Spleen (tissue), 13 donors: ENCODE measurements at places on chromosomes 1 and 21. TPM values are rescaled to one million over a fixed set of nuclear protein-coding genes. Genes with fewer than 3 reads are reported as not detected.

- peaks cover 48% of the 10 kb centered on the region for H3K4me1 ChIP-seq
- DNase-seq, result no peak
- no peaks in the 10 kb centered on the region for H3K36me3 ChIP-seq
- no peak overlapping the region for H3K4me3 ChIP-seq
- H3K27me3 ChIP-seq, result no peaks in the 10 kb centered on the region
Measured at GRCh38 chr1:41917076-41917475, 1.6 kb downstream of the HIVEP3 start.

DNA sequence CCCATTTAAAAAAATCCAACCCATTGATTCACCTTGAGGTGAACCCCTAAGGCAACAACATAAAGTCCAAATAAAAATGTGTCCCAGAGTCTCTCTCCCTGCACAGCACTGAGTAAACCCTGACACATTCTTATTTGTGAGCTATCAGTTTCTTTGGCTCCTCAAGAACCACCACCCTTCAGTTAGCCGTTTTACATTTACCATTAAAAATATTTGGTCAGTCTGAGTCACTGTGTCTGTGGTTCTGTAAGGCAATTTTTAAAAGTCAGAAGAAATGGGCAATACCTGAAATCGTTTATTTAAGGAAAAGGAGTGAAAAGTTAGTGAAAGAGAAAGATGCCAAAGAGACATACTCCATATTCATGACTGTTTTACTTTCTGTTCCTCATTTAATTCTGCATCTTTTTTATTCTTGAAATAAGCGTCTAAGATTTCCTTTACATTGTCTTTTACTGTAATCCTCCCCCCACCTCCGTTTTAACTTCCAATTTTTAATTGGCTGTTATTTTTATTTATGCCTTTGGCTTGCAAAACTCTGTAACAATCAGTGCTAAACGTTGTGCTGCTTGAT lies 91.7 kb upstream of the IVNS1ABP start:
- H3K27me3 ChIP-seq, result no peaks in the 10 kb centered on the region
- no peak overlapping the region for H3K4me3 ChIP-seq
- H3K4me1 ChIP-seq, result no peaks in the 10 kb centered on the region
- H3K27ac ChIP-seq, result no peak overlapping the region
- DNase-seq, result no peak

- no peaks in the 10 kb centered on the region for H3K27me3 ChIP-seq
- no peak overlapping the region for H3K27ac ChIP-seq
- H3K36me3 ChIP-seq, result no peaks in the 10 kb centered on the region
- H3K4me3 ChIP-seq, result no peak overlapping the region
- no peaks in the 10 kb centered on the region for H3K4me1 ChIP-seq
Measured at GRCh38 chr1:207259391-207259790, 62.1 kb upstream of the CD55 start.

DNA sequence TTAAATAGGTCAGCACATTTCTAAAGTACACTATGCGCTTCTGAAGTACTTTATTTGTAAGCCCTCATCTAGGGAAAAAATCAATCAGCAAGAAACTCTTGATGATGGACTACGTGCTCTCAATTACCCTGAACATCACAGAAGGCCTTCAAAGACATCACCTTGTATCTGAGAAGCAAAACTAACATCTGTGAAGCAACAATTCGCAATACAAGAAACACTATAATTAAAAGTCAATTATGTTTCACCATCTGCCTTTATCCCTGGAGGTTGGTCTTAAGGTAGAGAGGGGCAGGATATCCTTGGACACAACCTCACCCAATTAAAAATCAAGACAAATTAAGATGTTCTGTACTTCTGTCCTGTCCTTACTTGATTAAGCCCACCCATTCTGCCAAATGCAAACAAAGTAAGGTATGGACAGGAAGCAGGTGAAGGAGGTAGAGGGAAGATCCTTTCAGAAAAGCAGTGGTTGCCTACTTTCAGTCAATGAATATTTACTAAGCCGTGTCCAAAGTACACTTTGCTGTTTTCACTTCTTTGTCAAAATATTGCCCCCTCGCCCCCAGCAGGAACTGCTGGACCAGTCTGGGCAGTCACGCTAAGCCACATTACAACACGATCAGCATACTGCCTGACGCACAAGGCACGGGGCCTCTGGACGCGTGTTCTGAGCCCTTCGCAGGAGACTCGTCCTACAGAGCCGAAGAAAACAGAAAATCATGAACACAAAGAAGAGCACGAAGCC lies 887 bp downstream of the SLC19A2 start:
- H3K4me1 ChIP-seq, result peaks cover 25% of the 10 kb centered on the region
- no peaks in the 10 kb centered on the region for H3K27me3 ChIP-seq
- no peaks in the 10 kb centered on the region for H3K36me3 ChIP-seq
- no peak for DNase-seq

- peaks cover 34% of the 10 kb centered on the region for H3K4me1 ChIP-seq
- no peaks in the 10 kb centered on the region for H3K36me3 ChIP-seq
- H3K27me3 ChIP-seq, result peaks cover 25% of the 10 kb centered on the region
- DNase-seq, result peak; percentile 83
Measured at GRCh38 chr1:151839457-151840403, at the start of gene C2CD4D. C2CD4D (minus strand) TSS chr1:151839820; CDS start chr1:151838989, 831 bp downstream.

DNA sequence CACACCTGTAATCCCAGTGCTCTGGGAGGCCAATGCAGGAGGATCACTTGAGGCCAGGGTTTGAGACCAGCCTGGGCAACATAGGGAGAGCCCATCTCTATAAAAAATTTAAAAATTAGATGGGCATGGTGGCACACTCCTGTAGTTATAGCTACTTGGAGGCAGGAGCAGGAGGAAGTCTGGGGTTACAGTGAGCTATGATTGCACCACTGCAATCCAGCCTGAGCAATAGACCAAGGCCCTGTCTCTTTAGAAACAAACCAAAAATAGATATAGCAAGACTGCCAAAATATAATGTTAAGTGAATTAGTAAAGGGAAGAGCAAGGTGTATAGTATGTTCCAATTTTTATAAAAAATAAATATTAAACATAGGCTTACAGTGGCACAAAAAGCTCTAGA lies 28.8 kb downstream of the PLEKHO1 start:
- H3K27me3 ChIP-seq, result no peaks in the 10 kb centered on the region
- no peak overlapping the region for H3K4me3 ChIP-seq
- no peaks in the 10 kb centered on the region for H3K4me1 ChIP-seq
- DNase-seq, result no peak
- no peak overlapping the region for H3K27ac ChIP-seq

- DNase-seq, result peak; percentile 65
- H3K4me1 ChIP-seq, result peaks cover 31% of the 10 kb centered on the region
- peaks cover 39% of the 10 kb centered on the region for H3K27me3 ChIP-seq
- no peak overlapping the region for H3K27ac ChIP-seq
- H3K4me3 ChIP-seq, result peak overlapping the region; percentile 52
Measured at GRCh38 chr1:235648407-235648907, 1.1 kb downstream of the GNG4 start.

GRCh38 chr1:4084048-4084431 lies 184.0 kb upstream of the C1orf174 start:
- no peak overlapping the region for H3K4me3 ChIP-seq
- H3K36me3 ChIP-seq, result no peaks in the 10 kb centered on the region
- H3K27me3 ChIP-seq, result no peaks in the 10 kb centered on the region
- no peak overlapping the region for H3K27ac ChIP-seq
- no peak for DNase-seq

DNA sequence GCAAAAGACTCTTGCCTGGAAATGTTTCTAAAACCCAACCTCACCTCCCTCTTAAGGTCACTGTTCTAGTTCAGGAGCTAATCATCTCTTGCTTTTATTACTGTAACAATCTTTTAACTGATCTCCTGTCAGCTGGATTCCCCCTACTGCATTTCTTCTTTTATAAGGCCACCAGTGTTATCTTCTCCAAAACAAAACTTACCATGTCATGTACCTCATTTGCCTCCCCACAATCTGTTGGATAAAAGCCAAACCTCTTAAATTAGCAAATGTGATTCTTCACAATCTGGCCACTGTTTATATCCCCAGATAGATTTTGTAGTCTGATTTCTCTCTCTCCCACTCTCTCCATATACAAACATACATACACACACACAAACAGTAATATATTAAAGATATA lies 143.3 kb downstream of the DENND1B start:
- H3K27ac ChIP-seq, result no peak overlapping the region
- H3K27me3 ChIP-seq, result no peaks in the 10 kb centered on the region
- no peaks in the 10 kb centered on the region for H3K36me3 ChIP-seq
- H3K4me1 ChIP-seq, result no peaks in the 10 kb centered on the region
- no peak for DNase-seq

DNA sequence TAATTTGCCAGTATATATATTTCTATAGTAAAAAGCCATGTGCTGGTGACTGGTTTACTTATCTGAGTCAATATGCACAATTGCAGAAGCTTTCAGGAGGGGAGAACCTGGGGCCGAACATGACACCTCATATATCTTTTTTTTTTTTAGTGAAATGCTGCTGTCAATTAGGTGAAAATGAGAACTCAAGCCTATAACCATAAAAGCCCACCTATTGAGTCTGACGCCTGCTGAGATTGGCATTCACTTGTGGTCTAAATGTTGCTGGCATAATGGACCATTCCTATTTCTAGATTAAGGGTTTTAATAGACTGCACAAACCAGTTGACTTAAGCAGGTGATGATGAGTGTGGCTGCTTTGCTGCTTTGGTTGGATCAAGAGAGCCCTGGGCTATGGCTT lies 10.8 kb downstream of the NTMT2 start:
- H3K4me1 ChIP-seq, result no peaks in the 10 kb centered on the region
- DNase-seq, result no peak
- no peak overlapping the region for H3K4me3 ChIP-seq
- no peaks in the 10 kb centered on the region for H3K36me3 ChIP-seq
- H3K27ac ChIP-seq, result no peak overlapping the region

DNA sequence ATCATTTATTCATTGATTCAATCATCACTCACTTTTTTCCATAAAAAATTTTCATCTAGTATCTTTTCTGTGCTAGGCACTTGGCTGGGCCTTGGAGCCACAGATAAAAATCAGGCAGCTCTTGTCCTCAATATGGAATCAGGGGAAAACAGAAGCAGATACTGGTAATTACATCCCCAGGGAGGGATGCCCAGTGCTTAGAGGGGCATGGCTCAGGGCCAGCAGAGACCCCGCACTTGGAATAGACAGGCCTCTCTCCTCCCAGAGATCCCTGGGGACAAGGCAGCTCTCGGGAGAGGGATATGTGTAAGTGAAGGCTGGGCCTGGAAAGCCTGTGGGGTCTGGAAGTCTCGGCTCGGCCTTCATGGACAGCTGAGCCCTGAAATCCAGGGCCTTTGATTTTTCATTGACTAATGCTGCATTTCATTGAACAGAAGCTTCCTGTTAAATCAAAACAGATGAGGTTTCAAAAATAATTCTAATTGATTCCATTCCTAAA lies 180.4 kb downstream of the FOXD2 start:
- H3K36me3 ChIP-seq, result no peaks in the 10 kb centered on the region
- H3K27ac ChIP-seq, result no peak overlapping the region
- no peak overlapping the region for H3K4me3 ChIP-seq
- DNase-seq, result no peak
- no peaks in the 10 kb centered on the region for H3K4me1 ChIP-seq

DNA sequence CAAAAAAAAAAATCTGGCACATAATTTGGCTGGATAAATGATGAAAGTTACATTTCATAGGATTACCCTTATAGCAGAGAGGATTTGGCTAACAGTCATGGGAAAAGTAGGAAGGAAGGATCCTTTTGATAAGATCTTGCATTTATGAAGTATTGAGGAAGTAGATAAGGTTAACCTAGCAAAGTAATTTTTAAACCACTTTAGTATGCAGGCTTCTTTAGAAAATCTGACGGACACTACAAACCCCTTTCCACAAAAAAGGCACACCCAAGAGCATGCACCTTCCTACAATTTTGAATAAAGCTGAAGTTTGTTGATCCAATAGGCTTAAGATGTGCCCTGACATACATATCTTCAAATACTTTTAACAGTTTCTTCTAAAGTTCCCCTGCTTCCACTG lies 275.2 kb downstream of the GRIK1 start:
- no peak overlapping the region for H3K27ac ChIP-seq
- no peak overlapping the region for H3K4me3 ChIP-seq
- H3K27me3 ChIP-seq, result no peaks in the 10 kb centered on the region

- H3K36me3 ChIP-seq, result no peaks in the 10 kb centered on the region
- no peak overlapping the region for H3K4me3 ChIP-seq
Measured at GRCh38 chr1:72129869-72130268, 152.5 kb downstream of the NEGR1 start.

DNA sequence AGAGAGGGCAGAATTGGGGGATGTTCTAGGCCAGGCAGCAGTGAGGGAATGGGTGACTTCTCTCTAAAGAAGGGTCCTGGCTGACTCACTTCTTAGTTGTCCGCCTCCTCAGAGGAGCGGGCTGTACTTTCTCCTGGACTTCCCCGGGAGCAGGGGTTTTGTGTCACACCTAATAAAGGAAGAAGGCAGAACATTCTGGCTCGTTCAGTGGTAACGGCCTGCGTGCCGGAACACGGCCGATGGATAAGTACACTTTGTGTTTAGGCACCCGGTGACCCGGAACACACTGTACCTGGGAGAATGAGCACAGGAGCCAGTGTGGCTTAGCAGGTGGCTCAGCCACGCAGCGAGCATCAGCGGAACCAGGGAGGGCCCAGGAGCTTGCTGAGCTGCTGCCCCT lies 84.7 kb downstream of the FBXO2 start:
- H3K27ac ChIP-seq, result no peak overlapping the region
- no peaks in the 10 kb centered on the region for H3K36me3 ChIP-seq
- H3K4me3 ChIP-seq, result no peak overlapping the region

GRCh38 chr21:42063191-42063570 lies 7.9 kb upstream of the UMODL1 start:
- H3K4me3 ChIP-seq, result peak overlapping the region; percentile 66
- DNase-seq, result peak; percentile 86
- H3K4me1 ChIP-seq, result peaks cover 84% of the 10 kb centered on the region
- H3K36me3 ChIP-seq, result no peaks in the 10 kb centered on the region
- H3K27me3 ChIP-seq, result no peaks in the 10 kb centered on the region

GRCh38 chr1:98417820-98418219 lies 243.7 kb upstream of the SNX7 start:
- DNase-seq, result no peak
- H3K27me3 ChIP-seq, result no peaks in the 10 kb centered on the region
- no peak overlapping the region for H3K4me3 ChIP-seq
- H3K36me3 ChIP-seq, result no peaks in the 10 kb centered on the region
- no peak overlapping the region for H3K27ac ChIP-seq

TRIM67 gene
- polyA plus RNA-seq, result under 0.01 TPM

CEP170 gene
- 18.0 TPM for polyA plus RNA-seq

SMYD3 gene
- 15.0 TPM for polyA plus RNA-seq

ILDR2 gene
- polyA plus RNA-seq, result under 0.01 TPM

PTGFR gene
- polyA plus RNA-seq, result 0.32 TPM

LEMD1 gene
- polyA plus RNA-seq, result not detected

RHD gene
- polyA plus RNA-seq, result not detected

IFI44 gene
- polyA plus RNA-seq, result 107 TPM

PRR9 gene
- not detected for polyA plus RNA-seq
